ENCODE measurements at places on chromosomes 6 and 20.

- no peak for DNase-seq
Measured at GRCh38 chr6:136774228-136775041, 17.8 kb downstream of the MAP3K5 start.

GRCh38 chr6:17928514-17929430 lies 58.7 kb downstream of the KIF13A start:
- no peak for DNase-seq

GRCh38 chr6:125421836-125422235 lies 120.1 kb upstream of the HDDC2 start:
- DNase-seq: no peak

- DNase-seq: peak; percentile 18
Measured at GRCh38 chr6:2918936-2919335, 15.8 kb upstream of the SERPINB9 start.

DNA sequence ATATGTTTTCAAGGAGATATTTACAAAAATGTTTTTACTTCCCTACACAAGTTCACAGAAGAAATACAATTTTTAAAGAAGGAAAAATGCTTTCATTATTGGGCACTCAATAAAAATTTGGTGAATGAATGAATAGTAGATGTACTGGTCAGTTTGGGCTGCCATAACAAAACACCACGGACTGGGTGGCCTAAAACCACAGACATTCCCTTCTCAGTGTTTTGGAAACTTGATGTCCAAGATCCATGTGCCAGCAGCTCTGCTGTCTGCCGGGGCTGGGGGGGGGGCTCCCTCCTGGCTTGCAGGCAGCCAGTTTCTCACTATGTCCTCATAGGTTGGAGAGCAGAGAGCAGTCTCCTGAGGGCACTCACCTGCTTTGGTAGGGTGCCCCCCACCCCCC lies 62.0 kb downstream of the FAM120B start:
- DNase-seq: no peak

DNA sequence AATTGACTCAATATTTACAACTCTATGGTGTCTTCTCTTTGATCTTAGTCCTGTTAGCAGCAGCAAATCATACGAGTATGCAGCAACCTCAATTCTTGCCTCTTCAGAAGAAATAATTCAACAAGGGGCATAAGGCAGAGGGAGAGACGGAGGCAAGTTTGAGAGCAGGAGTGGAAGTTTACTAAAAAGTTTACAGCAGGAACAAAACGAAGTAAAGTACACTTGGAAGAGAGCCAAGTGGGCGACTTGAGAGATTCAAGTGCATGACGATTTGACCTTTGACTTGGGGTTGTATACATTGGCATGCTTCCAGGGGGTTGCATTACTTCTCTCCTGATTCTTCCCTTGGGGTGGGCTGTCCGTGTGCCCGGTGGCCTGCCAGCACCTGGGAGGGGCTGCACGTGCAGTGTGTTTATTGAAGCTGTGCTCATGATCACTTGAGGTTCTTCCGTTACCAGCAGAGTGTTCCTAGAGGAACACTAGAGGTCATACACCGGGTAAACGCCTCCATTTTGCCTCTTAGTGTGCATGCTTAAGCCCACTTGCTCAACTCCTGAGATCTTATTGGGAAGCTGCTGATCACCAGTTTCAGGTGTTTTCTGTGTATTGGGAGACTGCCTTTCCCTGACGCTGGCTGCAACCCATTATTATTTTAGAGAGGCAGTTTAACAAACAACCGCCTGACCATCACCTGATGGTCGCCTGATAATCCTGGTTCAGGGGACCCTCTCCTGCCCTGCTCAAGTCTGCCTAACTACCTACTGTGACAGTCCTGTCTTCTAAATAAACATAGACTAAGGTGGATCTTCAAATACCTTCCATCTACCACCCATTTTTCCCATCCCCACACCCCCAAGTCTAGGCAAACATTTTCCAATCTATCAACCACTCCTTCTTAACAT lies 172.4 kb upstream of the MYLIP start:
- DNase-seq: no peak

DNA sequence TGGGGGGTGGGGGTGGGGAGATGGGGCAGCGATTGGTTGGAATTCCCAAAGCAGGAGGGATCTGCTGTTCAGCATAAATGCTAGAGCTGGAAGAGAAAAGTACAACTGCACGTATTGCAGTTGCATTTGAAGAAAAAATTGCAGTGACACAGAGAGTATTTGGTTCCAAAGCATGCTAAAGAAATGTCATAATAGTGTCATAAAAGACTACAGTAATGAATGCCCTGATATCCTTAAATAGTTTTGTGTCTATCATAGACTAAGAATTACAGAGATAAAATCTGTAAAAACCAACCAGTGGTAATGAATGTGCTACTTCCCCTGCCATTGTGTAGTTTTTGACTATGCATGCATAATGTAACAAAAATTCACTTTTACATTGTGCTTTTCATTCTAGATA lies 693.6 kb upstream of the SLC35B3 start:
- DNase-seq: no peak

DNA sequence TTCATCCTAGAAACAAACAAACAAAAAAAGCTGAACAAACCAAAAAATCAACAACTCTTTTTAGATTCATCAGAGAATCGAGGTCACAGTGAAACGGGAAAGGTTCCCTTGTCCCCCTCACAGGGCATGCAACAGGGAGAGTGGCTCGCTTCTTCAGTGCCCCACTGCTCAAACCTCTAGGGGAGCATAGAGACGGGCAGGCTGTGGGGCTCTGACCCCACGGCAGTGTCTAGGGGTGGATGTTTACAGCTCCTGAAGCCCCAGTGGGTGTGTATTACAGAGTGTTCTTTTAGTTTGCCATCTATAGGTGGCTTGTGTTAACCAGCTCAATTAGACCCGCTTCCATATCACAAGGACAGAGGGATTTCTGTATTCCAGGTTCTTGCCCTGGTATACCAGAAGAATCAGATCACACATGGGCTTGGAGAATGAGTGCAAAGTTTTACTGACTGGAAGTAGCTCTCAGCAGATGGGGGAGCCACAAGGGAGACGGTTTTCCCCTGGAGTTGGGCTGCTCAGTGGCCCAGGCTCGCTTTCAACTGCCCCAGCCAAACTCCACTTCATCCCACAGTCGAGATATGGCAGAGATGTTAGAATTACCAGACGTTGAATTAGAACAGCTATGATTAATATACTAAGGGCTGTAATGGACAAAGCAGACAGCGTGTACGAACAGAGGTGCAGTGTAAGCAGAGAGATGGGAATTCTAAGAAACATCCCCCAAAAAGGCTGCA lies 192.6 kb upstream of the CST7 start:
- DNase-seq: no peak

- DNase-seq: no peak
Measured at GRCh38 chr6:54920628-54921027, 74.1 kb downstream of the FAM83B start.

- DNase-seq: peak; percentile 67
Measured at GRCh38 chr6:155418017-155418761, 37.5 kb downstream of the NOX3 start.

- no peak for DNase-seq
Measured at GRCh38 chr6:101386982-101387381, 6.5 kb upstream of the GRIK2 start.

DNA sequence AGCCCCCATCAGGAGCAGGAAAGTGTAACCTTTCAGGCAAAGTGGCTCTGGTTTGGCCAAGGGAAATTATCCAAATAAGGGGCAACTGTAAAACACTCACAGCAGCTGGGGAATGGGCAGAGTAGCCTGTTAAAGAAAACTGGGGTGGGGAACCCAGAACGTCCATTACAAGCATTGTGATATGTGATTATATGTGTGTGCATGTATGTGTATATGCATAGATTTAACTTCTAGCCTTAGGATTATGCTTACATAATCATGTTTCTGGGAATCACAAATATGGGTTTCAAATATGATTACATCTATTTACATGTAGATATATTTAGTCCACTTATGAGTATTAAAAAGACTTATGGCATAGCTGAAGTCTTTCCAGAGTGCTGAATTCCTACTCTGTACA lies 278.1 kb upstream of the JAG1 start:
- no peak for DNase-seq

GRCh38 chr6:159047891-159048685 lies 3.3 kb upstream of the TAGAP start:
- DNase-seq: no peak

DNA sequence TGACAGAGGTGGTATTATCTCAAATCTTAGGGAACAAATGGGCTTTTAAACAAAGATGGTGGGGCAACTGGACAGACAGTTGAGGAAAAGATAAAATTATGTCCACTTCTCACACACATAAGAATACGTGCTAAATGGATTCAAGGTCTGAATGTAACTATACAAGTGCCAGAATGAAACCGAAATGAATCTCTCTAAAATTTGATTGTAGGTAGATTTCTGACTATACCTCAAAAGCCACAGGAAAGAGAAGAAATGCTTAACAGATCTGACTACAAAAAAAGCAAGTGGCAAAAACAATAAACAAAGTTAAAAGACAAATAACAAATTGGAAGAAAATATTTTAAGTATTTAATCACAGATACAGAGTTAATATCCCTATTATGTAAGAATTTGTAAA lies 182.7 kb upstream of the OLIG3 start:
- DNase-seq: no peak

GRCh38 chr20:63100174-63100925 lies 93.6 kb upstream of the BHLHE23 start:
- no peak for DNase-seq

DNA sequence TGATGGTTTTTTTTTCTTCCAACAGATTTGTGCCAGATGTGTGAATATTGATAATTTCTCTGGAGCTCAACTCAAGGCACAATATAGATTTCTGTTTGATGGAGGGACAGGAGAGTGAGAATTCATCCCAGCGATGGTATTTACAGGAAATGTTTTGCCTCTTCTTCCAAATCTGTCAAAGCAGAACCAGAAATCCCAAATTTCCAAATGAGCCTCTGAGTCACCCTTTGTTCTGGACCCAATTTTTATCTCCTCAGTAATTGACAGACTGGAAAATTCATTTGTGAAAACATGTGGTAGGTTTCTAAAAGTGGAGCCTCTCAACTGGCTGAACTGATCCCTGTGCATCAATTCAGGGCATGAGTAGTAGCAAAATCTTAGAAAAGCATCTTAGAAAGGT lies 223.2 kb upstream of the TSHZ2 start:
- no peak for DNase-seq

- no peak for DNase-seq
Measured at GRCh38 chr6:110646951-110647910, 168.0 kb downstream of the CDK19 start.

DNA sequence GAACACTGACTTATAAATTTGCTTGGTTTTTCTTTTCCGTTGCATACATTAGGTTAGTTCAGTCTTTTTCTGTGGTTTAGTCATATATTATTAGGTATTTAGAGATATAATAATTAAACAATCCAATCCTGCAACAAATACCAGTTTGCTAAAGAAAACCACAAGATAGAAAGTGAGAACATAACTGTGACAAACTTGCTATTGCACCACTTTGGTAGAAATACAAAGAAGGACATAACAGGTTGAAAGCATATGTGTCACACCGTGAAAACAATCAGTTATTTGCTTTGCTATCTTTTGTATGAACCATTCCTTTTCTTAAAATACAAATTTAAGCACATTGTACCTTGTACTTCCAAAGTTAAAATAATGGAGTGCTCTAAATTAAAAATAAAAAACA lies 42.0 kb upstream of the KCNQ5 start:
- DNase-seq: no peak

DNA sequence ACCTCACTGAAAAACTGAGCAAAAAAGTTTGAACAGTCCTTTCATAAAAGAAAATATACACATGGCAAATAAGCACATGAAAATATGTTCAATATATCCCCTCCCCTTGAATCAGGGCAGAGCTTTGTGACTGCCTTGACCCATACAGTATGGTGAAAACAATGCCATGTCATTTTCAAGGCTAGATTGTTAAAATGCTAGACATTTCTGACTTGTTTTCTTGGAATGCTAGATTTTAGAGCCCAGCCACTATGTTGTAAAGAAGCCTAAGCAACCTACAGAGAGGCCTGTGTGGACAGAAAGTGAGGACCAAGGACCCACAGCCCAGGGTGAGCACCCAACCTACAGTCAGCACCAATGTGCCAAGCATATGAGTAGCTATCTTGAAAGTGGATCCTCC lies 17.1 kb upstream of the ASF1A start:
- no peak for DNase-seq

DNA sequence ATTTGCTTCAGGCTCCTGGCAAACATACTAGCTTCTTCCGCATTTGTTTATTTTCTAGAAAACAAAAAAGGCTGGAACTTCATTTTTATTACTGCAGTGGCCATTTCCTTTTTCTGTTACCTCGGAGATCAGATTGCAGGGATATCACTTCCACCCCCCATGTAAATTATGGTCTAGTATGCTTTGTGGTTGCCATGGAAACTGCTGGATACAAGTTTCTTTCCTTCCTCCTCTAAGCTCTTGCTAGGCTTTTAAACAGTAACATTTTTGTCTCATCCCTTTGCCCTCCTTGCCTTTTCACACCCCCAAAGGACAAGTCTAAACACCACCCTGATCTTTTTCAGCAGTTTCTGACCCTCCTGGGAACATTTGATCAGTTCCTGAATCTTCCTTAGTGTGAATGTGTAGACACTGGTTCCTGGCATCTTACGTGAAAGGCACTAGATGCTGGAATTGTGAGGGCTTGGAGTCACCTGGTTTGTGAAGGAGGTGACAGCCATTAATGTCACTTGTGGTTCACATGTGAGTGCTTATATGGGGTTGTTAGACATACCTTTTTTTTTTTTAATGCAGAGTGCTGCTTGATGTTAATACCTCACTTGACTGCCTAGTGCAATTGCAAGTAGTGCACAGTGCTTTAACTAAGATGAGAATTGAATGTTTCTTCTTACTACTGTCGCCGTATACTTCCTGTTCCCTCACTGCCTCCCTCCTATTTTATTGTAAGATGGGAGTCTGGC lies 181.6 kb downstream of the JARID2 start:
- no peak for DNase-seq

- DNase-seq: no peak
Measured at GRCh38 chr6:21666853-21667681, 73.5 kb downstream of the SOX4 start.

- DNase-seq: no peak
Measured at GRCh38 chr6:121619987-121620740, 184.7 kb downstream of the GJA1 start.

DNA sequence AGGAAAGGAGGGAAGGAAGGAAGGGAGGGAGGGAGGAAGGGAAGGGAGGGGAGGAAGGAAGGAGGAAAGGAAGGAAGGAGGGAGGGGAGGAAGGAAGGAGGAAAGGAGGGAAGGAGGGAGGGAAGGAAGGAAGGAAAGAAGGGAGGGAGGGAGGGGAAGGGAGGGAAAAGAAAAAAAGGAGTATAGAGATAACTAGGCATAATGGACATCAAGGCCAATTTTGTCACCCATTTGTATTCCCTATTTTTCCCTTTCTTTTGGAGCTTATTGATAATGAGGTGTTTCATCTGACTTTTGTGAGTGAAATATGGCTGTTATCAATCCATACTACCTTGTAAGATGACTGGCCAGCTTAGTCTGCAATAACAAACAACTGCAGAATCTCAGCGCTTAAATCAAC lies 282.0 kb upstream of the FLRT3 start:
- DNase-seq: no peak

- DNase-seq: no peak
Measured at GRCh38 chr6:167233490-167233889, 57.6 kb upstream of the UNC93A start.

GRCh38 chr20:7199861-7200260 lies 432.4 kb downstream of the BMP2 start:
- no peak for DNase-seq

GRCh38 chr6:152301021-152301764 lies 336.0 kb downstream of the SYNE1 start:
- DNase-seq: no peak

All from activated CD4-positive, alpha-beta T cell treated with anti-CD3 and anti-CD28 coated beads, Interleukin-2, amount 50 U/mL, for 48 hours (primary cell).